ENCODE measurements at places on chromosomes 7 and 10.

DNA sequence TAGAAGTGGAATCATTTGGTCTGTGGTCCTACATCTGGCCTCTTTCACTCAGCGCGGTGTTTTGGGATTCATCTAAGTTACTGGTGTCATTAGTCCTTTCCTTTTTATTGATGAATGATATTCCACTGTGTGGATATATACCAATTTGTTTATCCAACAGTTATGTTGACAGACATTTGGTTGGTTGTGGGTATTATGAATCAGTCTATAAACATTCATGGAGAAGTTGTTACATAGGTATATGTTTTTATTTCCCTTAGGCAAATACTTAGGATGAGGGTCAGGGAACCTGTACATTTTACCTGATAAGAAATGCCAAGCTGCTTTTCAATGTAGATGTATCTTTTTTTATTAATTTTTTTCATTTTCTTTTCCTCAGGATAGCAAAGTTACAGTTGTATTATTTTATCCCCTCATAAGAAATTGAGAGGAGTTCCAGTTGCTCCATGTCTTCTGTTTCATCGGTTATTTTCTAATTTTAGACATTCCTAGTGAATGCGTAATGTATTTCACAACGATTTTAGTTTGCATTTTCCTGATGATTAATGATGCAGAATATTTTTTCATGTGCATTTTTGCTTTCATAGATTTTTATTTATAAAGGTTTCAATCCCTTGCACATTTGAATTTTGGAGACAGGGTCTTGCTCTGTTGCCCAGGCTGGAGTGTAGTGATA, 203.8 kb upstream of the SH2B2 start:
- no peak for DNase-seq

- peak; percentile 92 for DNase-seq
Measured at GRCh38 chr10:33509231-33509831, 174.9 kb upstream of the NRP1 start.

DNA sequence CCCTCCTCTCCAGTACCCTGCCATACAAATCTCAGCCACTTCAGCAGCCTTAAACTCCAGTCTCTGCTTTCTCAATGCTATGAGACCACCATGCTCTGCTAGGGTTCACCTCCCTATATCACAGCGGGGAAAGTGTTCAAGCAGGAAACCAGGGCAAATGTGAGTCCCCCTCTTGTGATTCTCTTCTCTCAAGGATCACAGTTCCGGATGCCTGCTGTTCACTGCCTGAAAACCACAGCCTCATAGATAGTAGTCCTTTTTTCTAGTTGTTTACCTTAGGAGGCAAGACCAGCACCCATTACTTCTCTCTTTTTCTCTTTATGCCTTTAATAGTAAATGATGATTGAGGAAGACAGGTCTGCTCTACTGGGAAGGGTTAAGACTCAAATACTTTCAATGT, 100.8 kb downstream of the SGMS1 start:
- peak; percentile 32 for DNase-seq

DNA sequence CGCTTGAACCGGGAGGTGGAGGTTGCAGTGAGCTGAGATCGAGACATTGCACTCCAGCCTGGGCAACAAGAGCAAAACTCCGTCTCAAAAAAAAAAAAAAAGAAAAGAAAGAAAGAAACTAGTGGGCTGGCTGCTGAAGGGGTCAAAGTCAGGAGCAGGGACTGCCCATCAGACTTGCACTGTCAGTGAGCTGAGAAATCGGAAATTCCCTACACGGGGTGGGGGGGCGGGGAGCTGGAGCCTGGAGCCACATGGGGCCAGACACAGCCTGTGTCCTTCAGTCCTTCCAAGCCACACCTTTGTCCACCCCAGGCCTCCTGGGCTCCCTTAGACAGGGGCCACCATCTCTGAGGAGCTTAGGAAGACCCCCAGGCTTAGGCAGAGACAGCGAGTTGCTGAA, 34.5 kb downstream of the SRRM3 start:
- DNase-seq = no peak

DNA sequence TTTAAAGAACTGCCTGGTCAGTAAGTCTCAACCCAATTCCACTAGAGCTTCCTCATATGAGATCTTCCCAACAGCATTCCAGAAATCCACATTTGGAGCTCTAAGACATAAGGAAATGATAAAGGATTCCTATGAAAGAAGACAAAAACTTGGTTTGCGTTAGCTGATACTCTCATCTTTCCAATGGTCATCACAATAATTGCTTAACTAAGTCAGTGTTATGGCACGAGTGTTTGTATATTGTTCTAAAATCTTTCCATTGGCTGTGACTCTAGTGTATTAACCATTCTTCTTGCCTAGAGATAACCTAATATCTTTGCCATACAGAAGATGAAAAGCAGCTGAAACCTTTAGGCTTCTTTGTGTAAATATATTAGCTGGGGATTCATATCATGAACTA, 289.0 kb downstream of the SNX13 start:
- DNase-seq = no peak

GRCh38 chr10:93512565-93512964, 16.2 kb downstream of the CEP55 start:
- DNase-seq = no peak

DNA sequence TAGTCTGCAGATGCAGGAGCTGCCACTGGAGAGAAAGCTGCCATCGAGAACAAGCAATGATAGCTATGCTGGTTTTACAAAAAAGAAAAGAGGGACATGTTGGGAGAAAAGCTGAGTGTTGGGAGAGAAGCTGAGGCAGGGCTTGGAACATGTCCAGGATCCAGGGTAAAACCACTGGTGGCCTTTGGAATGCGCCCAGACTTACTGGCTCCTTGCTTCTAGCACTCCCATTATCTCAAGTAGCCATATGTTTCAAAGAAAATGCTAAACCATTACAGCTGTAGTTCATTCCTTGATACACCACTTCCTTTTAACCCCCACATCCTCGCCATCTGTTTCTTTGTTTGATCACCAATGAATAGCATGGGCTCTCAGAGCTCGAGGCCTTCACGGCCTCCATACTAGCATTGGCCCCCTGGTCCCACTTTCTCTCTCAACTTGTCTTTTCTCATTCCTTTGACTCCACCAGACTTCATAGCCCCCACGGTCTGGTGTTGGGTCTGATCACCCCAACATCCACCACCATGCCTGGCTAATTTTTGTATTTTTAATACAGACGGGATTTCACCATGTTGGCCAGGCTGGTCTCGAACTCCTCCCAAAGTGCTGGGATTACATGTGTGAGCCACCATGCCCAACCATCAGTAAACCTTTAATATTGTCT, 23.8 kb upstream of the PLAC9 start:
- no peak for DNase-seq

DNA sequence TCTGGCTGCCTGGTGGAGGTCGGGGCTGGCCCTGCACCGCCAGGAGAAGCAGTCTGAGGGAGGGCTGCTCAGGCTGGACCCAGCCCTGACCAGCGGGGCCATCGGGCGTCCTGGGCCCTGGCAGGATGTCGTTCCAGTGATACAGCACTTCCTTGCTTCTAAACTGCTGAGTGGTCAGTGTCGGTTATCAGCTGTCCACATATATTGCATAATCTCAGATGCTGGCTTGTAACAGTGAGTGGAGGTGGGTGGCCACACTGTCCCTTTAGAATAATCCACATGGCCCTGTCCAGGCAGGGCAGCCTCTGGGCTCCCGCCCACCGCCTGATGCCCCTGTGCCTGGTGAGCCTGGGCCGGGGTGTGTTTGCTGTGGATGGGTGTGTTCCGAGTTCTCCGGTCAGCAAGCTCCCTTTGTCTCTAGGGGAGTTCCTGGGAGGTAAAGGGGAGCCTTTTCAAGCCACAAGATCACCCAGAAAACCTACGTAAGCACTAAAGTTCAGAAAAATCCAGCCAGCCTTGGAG, 86.1 kb downstream of the LHPP start:
- DNase-seq = no peak

- DNase-seq = no peak
Measured at GRCh38 chr7:48636391-48637015, 287.8 kb upstream of the CDC14C start.

DNA sequence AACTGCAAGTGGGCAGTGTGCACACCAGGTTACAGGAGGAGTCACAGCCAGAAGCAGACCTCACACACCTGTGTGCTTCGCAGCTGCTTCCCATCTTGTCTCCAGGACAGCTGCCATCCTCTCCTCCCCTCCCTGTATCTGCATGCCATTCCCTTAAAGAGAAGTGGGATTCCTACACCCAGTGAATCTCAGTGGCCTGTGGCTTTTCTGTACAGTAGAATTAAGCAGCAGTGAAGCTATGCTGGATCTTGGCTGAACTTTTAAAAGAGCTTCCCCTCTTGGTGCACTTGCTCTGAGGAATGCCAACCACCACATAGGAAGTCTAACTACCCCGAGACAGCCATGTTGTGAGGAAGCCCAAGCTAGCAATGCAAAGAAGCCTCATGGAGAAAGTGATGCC, 236.5 kb upstream of the ZMIZ1 start:
- DNase-seq = no peak

Data from Kasumi-1 (cell line).